Posterior vena cava (tissue), 2 donors: ENCODE measurements at places on chromosomes 2 and 18.

DNA sequence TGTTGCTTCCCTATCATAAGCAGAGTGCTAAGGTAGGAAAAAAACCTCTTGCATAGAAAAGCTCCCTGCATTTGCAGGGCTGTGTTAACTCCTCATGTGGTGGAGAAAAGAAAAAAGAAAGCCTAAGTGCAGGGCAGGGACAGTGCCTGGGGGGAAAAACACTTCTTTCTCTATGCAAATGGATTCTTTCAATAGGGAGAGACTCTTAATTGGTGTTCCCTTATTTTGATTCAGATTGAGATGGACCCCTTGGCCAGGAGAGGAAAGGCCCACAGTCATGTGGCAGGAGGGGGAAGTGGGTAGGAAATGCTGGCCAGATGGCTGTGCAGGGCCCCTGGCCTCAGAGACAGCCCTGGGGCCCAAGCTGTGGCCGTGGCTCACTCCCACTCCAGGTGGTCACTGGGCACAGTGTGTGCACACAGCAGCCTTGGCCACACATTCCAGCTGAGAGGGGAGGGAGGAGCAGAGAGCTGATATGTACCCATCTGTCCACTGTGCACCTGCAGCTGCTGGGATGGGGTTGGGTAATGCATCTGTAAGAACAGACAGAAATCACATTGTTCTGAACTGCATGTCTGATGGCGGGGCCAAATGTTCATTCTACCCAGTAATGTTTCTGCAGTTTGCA is 410.4 kb downstream of the DSC3 start:
- no peak for DNase-seq

DNA sequence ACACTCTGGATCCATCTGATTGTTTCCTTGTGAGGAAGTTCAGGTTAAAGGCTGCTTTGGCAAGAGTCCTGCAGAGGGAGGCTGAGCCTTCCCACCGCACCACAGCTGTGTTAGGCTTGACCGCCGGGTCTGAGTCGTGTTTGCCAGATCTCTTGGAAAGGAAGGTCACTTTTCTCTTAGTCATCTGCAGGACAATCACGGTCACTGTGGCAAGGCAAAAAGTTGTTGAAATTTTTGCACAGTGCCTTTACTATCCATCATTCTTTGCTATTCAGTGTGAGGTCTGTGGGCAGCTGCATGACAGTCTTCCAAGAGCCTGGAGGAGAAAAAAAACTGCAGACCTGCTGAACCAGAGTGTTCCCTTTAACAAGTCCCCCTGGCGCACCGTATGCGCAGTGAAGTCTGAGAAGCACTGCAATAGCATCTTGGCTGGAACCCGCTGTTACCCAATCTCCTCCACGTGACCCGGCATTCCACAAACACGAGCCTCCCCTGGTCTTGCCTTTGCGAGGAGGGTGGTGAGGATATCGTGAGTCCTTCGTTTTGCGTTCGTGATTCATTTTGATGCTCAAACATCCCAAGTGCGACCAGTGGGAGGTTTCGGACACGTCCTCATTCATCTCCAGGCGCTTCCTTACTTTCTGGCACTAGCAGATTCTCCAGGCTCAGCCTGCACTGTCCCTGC is 23.0 kb downstream of the BIN1 start:
- peak; percentile 93 for DNase-seq

GRCh38 chr2:204362581-204362980 is 182.7 kb upstream of the PARD3B start:
- DNase-seq = no peak

GRCh38 chr2:230875347-230876315 is 10.9 kb downstream of the ITM2C start:
- DNase-seq = peak; percentile 37
